ENCODE measurements at places on chromosomes 12 and 14. TPM values are rescaled to one million over a fixed set of nuclear protein-coding genes. Genes with fewer than 3 reads are reported as not detected.

DNA sequence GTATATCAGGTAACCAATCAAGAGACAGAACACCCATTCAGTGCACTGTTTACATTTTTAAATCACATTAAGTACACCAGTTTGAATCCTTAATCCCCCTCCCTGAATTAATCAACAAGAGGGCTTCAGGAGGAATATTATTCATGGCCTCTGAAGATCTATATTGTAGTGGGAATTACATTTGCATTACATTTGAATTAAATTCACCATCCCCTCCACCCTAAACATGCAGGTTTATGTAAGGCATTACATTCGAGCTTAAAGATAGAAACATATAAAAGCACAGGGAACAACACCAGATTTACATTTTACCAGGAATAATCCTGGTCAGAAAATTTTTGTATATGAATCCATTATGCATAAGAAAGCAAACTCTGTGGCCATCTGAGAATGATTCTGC is 197.8 kb upstream of the KITLG start:
- DNase-seq, result no peak

GRCh38 chr14:103031566-103031911 is 25.8 kb downstream of the CDC42BPB start:
- no peak for DNase-seq

GRCh38 chr12:2722806-2723205 is 72.0 kb upstream of the FKBP4 start:
- no peak for DNase-seq

DNA sequence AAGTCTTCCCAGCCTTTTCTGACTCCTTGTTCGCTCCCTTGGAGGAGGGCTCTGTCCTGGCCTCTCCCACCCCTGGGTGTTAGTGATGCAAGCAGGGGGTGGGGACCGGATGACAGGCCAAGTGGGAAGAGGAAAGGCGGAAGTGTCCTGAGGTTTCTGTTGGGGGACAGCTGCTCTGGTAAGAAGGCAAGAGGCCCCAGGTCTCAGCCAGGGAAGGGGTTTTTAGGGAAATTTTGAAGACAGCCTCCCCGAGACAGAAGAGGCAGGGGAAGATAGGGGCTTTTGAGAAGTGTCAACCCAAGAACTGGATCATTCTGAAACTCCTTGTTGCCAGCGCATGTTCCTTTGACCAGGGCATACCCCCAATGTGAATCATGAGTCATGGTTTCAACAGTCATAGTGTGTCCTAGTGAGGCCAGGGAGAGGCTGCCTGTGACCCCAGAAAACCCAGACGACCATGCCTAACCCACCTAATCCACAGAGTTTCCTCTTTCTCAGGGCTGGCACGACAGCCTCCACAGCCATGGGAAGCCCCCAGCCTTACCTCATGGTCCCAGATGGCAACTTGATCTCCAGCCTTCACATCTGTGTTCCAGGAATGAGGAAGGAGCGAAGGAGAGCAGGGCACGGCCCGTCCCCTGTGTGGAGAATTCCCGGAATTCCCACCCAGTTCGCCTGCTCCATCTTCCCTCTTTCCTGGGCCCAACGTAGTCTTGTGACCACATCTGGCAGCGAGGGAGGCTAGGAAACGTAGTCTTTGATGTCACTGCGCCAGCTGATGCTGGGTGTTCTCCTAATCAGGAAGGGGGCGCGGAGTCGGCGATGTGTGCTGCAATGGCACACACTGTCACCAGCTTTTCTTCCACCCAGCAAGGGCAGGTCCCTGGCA is 4.9 kb upstream of the GPR132 start:
- no peak for DNase-seq

The MPHOSPH9 gene
- 17.5 TPM for total RNA-seq

The KLHDC2 gene
- 32.6 TPM for total RNA-seq

DNA sequence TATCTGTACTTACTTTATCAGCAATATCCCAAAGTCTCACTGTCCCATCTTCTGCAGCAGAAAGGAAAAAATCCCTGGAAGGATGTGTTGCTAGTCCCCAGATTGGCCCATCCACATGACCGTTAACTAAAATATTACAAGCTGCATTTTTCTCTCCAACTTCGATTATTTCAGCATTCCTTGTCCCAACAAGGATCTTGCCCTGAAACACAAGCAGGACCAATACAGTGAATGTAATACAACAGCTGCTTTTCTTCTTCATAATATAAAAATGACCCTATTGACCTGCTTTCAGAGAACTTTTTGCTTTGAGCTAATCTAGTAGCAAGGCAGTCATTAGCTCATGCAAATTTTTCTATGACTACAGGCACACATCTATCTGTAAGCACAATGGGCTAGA is 58.3 kb downstream of the ZC3H14 start:
- DNase-seq, result no peak

GRCh38 chr12:108479364-108480070 is 35.6 kb upstream of the FICD start:
- peak; percentile 81 for DNase-seq

The TGM1 gene
- 12.3 TPM for total RNA-seq

DNA sequence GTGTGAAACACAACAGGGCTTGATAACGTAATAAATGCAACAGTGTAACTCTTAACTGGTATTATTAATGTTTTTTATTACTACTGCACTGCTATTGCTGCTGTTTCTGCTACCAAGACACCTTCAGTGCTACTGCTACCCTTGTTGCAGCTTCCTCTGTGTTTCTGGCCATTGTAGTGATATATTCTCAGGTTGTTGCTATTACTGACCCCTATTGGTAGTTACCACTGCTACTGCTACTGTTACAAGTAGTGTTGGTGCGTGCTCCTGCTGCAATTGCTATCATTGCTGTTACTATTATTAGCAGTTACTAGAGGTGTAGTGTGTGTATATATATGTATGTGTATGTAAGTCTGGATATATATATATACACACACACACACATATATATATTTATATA is 87.2 kb upstream of the PTPRB start:
- no peak for DNase-seq

- DNase-seq, result peak; percentile 72
These were observed 13.2 kb upstream of the TIGAR start for GRCh38 chr12:4307593-4308333.

GRCh38 chr14:96243785-96244184 is 12.2 kb upstream of the BDKRB1 start:
- DNase-seq, result no peak

The DNAJC22 gene
- total RNA-seq, result 1.6 TPM

- DNase-seq, result no peak
These were observed 34.9 kb downstream of the BBS10 start for GRCh38 chr12:76313299-76313698.

DNA sequence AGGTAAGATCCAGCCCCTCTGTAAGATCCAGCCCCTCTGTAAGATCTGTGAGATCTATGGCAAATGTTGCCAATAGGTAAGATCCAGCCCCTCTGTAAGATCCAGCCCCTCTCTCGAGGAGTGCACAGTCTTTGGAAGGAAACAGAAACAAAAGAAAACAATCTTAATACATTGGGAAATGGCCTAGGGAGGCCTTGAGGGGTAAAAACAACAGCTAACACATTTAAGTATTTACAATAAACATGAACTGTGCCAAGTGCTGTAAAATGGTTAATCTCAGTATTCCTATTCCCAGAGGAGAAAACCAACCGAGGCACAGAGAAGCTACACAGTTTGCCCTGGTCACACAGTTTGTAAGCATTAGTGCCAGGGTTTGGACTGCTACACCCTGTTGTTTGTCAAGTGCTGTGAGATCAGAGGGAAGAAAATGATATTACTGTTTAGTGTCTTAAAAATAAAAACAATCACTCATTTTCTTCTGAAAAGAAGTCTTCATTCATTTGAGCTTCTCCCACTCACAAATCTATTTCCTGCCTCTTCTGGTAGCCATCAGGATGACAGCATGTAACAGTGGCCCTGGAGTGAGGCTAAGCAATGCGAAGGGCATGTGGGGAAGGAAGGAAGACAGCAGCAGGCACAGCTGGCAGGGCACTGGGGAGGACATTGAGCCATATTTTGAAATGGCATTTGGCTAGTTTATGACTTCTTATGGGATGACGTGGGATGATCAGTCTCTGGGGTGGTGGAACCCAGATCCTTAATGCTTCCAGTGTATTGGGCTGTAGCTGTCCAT is 118.7 kb upstream of the PTPRQ start:
- DNase-seq, result no peak

The KRT82 gene
- not detected for total RNA-seq

GRCh38 chr14:64762044-64763034 is 58.1 kb downstream of the PLEKHG3 start:
- DNase-seq, result peak; percentile 89

The TSPAN19 gene
- total RNA-seq, result 0.92 TPM
